ENCODE measurements at places on chromosomes 16 and 17.

DNA sequence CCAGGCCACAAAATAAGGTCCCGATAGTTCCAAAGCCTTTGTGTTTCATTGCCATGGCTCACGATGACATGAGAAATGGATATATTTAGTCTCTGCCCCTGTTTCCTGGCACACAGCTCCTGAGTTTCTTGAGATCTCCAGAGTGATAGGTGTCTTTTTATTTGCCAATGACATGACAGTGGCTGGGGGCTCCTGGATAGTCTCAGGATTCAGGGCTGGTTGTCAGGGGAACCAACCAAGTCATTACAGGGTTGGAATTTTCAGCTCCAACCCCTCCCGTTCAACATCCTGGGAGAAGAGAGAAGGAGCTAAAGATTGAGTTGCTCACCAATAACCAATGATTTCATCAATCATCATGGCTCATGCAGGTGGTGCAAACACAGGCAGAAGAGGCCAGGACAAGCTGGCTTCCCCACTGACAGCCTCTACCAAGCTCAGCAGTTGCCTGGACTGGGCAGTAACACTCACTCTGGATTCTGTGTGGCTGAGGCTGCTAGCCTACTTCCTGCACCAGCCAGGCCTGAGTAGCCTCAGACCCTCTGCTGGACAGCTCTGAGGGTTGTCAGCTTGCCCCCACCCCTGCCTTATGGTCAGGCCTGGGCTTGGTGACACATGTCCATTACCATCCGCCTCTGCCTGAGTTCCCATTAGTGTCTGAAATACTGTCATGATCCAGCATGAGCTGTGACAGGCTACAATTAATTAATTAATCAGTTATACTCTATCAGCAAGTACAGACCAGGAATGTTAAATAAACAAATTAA, 534.4 kb upstream of the CDH5 start:
- DNase-seq = no peak

DNA sequence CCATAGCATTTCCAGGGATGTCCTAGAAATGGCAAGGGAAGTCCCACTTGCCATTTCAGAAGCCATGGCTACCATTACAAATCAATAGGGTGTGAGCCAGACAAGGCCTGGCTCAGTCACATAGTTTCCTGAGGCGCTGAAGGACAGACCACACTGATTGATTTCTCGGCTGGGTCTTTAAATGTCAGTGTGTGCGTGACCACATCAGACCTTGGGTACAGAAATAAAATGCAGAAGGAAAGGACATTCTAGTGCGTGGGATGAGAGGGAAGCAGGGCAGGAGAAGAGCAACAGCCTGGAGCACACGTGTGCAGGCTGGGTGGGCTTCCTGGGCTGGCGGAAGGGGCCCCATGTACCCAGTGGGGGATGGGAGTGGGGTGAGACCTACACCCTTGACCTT, 58.7 kb upstream of the LYRM9 start:
- no peak for DNase-seq

DNA sequence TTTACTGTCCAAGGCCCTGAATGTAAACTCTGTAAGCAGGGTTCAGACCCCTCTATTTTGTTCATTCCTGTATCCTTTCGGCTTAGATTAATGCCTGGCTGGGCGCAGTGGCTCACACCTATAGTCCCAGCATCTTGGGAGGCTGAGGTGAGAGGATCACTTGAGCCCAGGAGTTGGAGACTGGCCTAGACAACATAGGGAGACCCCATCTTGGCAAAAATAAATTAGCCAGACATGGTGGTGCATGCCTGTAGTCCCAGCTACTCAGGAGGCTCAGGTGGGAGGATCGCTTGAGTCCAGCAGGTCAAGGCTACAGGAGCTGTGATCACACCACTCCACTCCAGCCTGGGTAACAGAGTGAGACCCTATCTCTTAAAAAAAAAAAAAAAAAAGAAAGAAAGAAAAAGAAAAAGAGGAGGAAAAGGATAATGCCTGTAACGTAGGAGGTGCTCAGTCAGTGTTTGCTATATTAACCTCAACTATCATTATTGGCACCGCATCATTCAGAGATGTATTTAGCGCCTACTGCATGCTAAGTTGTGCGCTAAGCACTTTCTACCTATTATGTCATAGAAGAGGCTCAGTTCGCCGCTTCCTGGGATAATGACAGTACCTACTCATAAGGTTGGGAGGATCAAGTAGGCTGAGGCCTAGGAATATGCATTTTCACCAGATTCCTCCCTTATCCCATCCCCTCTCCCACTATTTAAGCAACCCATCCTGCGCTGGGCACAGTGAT, 5.0 kb downstream of the SOCS1 start:
- no peak for DNase-seq

GRCh38 chr17:38861399-38861843, 7.9 kb upstream of the RPL23 start:
- DNase-seq = no peak

DNA sequence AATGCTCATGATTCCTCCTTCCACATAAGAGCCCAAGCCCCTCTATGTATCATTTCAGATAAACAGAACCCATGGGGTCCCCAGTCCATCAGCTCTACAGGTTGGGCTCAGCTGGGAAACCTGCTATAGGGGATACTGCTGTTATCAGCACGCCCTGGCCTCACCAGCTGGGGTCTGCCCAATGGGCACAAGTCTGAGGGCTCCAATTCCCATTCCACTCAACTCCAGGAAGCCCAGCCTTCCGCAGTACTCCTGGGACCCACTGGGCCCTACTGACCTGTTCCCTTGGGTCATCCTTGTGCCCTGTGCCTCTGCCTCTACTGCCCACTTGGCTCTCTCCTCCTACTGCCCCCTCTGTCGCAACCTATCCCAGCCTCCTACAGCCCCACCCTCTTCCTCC, 16.2 kb upstream of the XYLT2 start:
- DNase-seq = no peak

DNA sequence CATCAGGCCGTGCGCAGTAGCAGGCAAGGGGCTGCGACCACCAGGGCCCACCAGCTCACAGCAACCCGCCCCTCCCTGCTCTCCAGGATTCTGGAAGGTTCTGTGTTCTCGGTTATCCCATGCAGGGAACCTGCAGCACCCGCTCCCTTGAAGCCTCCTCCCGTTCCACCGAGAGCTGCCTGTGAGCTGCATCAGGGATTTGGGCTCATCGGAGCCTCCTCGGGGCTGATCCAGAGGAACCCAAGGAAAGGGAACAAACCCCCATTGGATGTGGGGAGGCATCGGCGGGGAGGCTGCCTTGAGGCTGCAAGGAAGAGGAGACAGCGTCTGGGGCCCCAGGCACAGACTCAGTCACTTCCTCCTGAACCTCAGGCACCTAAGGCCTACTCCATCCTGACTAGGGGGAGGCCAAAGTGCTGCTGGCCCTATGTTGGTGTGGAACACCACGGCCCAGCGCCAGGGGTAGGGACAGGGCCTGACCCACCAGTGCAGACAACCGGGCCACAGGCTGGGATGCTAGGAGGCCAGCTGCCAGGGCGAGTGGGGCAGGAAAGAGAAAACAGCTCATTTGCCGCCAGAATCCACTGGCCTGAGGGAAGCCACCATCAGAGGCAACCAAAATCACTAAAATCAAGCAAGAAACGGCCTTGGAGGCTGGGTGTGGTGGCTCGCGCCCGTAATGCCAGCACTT, 14.4 kb upstream of the LGALS3BP start:
- DNase-seq = peak; percentile 31

- no peak for DNase-seq
Observed at GRCh38 chr17:51059781-51060180, 60.9 kb downstream of the SPAG9 start.

- no peak for DNase-seq
Observed at GRCh38 chr16:56311208-56312027, 113.9 kb downstream of the AMFR start.

DNA sequence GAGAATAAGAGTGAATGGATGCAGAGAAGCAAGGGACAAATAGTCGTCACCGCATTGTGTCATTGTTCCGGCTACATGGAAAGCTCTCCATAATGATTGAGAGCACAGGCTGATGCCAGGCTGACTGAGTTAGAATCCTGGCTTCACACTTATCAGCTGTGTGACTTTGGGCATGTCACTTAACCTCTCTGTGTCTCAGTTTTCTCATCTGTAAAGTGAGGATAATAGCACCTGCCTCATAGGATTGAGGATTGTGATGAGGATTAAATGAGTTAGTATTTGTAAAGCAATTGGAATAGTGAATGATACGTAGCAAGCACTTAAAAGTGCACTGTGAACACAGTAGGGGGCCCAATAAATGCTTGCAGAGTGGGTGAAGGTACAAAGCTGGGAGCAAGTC, 45.7 kb upstream of the LYRM9 start:
- DNase-seq = no peak

DNA sequence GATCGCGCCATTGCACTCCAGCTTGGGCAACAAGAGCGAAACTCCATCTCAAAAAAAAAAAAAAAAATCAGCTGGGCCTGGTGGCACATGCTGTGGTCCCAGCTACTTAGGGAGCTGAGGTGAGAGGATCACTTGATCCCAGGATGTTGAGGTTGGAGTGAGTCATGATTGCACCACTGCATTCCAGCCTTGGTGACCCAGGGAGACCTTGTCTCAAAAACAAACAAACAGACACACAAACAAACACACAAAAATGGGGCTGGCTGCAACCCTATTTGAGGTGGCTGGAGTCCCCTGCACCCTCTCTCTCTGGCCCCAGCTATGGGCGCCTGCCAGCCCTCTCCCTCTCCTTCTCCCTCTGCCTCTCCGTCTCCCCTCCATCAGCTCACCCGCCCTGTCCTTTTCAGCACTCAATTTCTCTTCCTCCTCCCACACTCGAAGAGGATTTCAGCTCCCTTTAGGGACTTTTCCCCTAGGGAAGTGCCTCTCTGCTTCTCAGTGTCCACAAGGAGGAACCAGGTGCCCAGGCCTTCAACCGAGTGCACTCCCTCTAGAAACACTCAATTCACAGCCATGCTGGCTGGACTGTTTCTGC, 17.5 kb upstream of the TFAP4 start:
- DNase-seq = no peak

DNA sequence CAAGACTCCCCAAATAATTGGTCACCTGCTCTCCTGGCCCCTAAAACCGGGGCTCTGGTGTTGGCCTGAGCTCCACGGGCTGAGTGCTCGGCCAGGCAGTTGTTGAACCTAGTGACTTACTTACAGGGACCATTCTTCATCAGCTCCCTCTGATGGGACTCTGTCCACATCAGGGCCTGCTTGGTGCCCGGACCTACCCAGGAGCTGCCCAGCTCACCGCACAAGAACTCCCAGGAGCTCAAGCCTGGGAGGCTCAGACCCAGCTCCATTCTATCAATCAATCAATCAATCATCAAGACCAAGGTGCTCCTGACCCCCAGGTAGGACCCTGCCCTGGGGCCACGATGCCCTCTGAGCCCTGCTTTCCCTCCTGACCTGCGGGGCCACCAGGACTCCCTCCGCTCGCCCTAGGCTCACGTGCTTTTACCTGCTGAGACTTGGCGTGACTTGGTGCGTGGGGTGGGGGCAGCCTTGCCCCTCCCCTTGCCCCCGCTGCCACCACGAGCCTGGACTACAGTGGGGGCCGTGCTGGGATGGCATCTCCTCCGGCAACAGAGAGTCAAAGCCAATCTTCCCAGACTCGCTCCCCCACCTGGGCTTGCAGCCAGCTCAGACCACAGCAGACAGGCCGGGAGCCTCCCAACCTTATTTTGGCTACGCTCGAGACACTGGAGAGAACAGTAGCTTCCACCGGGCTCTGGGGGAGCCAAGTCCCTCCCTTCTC, 15.7 kb downstream of the IL34 start:
- no peak for DNase-seq

GRCh38 chr17:42282478-42283080, 5.7 kb upstream of the STAT5A start:
- peak; percentile 19 for DNase-seq

- DNase-seq = no peak
Observed at GRCh38 chr16:27748868-27749546, 199.1 kb downstream of the KATNIP start.

Data from activated naive CD8-positive, alpha-beta T cell treated with anti-CD3 and anti-CD28 coated beads, Interleukin-2, amount 10 ng/mL, durations not matched to agents 7 days and 5 days (primary cell).